ENCODE measurements at places on chromosomes 5 and 9.

GRCh38 chr5:88214655-88215054 is 54.0 kb downstream of the TMEM161B start:
- DNase-seq: no peak

GRCh38 chr9:134738869-134739659 is 97.5 kb downstream of the COL5A1 start:
- peak; percentile 98 for DNase-seq

DNA sequence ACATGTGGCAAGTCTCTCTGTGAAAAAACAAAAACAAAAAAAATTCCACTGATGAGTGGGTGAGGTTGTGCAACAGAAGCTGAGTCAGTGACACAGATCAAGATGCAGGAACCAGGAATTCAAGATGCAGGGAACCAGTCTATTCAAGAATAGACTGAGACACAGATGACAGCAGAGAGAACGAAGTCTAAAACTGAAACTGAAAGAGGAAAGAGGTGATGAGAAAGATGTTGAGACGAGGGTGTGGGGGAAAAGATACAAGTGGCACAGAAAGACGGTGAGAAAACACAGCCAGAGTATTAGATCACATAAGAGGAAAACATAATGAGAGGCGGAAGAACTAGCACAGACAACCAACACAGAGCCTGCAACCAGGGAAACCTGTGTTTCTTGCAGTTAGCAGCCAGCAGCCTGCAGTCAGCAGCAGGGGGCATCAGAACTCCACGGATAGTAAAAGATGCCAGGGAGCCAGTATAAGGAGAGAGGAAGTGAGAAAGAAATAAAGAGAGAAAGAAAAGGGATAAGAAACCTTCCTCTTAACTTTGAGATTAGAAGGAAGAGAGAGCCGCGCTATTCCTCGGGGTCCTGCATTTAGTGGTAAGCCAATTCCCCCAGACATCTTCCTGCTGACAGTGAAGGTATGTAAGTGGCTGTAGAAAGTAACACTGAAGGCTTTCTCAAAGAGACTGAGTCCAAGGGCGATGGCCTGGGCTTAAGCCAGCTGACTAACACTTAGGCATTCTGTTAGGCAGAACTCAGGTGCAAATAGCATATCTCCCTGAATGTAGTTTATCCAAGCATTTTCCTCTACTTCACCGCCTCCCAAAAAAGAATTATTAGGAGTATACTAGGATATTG is 79.0 kb downstream of the TLR4 start:
- peak; percentile 72 for DNase-seq

DNA sequence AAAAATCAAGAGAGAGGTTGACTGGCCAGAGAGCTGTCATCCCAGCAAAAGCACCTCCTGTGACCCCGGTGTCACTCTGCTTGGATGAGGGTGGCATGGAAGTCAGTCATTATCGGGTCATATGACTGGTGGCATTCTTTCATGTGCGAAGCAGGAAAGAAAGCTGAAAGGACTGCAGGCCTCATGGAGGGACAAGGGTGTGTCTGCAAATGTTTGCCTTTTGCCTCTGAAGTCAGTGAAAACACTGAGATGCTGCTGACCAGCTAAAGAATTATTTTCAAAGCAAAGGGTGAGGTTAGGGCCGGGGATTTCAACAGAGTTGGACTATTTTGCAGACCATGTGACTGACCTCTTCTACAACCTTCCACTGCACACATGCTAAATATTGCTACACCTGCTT is 298.3 kb downstream of the CSNK1G3 start:
- no peak for DNase-seq
